GM23338 (cell line): ENCODE measurements at places on chromosomes 16 and 17. TPM values are rescaled to one million over a fixed set of nuclear protein-coding genes. Genes with fewer than 3 reads are reported as not detected.
A peak's percentile ranks its signal among the peaks of the same experiment; 100 is the strongest.

AKTIP gene
- 14.7 and 21.6 TPM in 2 replicates for total RNA-seq

NPIPA7 gene
- total RNA-seq, result 7.3 and 11.7 TPM in 2 replicates

CCT6B gene
- total RNA-seq, result 0.94 TPM in 1 of 2 replicates, not detected in the other

MRPL45 gene
- total RNA-seq, result 63.9 and 65.7 TPM in 2 replicates

AP1G1 gene
- total RNA-seq, result 65.9 and 73.3 TPM in 2 replicates

MAP2K6 gene
- 26.3 and 27.0 TPM in 2 replicates for total RNA-seq

CA5A gene
- not detected in 2 replicates for total RNA-seq

- DNase-seq, result no peak
Observed at GRCh38 chr16:9966569-9967157, 215.6 kb downstream of the GRIN2A start.

GRCh38 chr16:11167581-11167980, 88.4 kb downstream of the SOCS1 start:
- no peak for DNase-seq

- DNase-seq, result no peak
Observed at GRCh38 chr16:17379121-17379571, 91.6 kb downstream of the XYLT1 start.

DNA sequence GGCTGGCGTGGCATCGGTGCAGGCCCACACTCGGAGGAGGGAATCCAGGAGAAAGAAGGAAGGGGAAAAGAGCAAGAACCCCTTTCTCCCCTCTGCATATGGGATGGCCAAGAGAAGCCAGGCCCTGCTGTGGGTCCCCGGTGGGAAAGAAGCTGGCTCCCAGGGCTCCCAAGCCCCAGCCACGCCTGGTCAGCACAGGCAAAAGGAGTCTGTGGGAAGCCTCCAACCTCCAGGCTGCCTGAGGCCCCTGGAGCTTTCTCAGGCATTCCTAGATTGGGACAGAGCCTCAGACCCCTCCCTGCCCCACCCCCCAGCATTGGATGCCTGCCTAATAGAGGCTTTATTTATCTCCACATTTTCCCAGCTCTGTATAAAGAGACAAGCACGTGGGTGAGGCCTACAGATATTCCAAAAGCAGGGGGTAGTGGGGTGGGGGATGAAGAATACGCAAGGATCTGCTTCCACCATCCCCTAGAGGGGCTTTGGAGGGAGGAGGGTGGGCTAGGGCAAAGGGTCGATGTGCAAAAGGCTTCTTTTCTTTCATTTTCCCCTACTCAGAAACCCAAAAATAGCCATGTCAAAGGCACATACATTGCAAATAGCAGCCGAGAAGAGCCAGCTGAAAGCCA, 56.4 kb downstream of the MPRIP start:
- DNase-seq, result no peak

- DNase-seq, result no peak
Observed at GRCh38 chr16:86157616-86158247, 258.8 kb downstream of the IRF8 start.

- peak; percentile 56 for DNase-seq
Observed at GRCh38 chr16:3174618-3175148, 13.3 kb upstream of the OR1F1 start.

DNA sequence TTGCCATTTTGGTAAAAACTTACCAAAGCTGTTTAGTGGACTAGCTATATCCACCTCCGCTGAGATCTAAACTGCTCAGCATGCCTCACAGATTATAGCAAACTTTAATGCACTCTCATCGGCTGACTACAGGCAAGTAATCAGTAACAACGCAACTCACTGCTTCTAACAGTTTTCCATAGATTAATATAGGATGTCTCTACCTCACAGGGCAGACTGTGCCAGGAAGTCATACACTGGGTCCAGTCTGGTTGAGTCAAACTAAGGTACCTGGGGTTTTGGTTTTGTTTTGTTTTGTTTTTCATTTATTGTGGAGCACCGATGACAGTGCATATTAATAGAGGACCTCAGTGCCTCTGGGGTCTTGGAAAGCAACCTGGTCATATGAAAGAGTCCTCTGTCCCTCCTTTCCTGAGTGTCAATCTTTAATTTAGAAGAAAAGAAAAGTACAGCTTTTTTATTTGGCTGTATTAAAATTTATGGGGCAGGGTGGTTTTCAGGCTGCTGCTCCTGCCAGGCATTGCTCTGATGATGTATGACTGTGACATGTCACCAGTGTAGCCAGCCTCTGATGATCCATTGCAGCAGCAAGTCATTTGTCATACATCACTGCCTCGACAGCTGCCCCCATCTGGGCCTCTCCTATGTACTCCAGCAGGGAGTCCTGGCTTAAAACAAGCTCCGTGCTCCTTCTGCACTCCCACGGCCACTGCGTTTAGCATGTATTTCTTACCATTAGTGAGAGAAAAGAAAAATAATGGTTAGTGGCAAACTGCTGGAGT, 854.1 kb downstream of the KCNJ2 start:
- DNase-seq, result no peak

DNA sequence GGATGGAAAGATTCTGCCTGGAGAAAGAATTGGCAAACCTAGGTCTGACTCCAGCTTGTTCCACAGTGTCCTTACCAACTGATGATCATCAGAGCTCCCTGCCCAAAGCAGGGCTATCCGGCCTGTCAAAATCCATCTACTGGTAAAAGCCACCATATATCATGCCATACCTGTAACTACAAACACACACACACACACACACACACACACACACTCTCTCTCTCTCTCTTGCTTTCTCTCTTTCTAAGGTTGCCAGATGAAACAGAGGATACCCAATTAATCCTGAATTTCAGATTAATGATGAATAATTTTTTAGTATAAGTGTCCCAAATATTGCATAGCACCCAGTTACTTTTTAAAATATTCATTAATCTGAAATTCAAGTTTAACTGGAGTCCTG, 1.5 kb upstream of the MMP28 start:
- DNase-seq, result no peak

- no peak for DNase-seq
Observed at GRCh38 chr16:83301971-83302370, 505.8 kb upstream of the HSBP1 start.

DNA sequence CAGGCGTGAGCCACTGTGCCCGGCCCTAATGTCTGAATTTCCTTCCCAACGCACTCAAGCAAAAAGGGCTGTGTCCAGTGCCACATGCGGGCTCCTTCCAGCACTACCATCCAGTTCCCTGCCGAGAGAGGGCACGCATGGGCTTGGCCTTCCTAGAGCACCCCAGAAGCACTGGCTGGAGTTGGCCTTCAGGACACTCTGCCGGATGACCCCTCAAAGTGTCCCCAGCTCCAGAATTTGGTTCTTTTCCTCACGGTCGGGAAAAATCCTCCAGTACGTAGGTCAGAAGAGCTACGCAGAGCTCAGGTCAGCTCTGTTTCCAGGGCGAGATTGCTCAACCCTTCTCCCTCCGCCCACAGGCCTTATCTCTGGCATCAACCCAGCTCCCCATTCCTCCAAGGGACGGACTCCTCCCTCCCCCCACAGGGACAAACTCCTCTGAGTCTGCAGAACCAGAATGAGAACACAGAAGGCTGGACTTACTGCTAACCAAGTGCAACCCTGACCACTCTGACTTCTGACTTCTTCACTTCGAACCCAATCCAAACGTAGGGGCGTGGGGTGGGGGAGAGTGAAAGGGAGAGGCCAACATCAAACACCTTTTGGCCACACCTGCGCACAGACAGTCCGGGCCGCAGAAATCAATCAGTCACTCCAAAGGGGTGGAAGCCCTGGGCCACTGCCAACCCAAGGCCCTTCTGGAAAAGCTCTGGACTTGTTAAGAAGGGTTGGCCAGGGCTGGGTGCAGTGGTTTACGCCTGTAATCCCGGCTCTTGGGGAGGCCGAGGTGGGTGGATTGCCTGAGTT, 3.6 kb downstream of the CDC42EP4 start:
- DNase-seq, result no peak

GRCh38 chr16:77929004-77929403, 93.3 kb upstream of the CLEC3A start:
- no peak for DNase-seq
